ENCODE measurements at places on chromosomes 2 and 18. TPM values are rescaled to one million over a fixed set of nuclear protein-coding genes. Genes with fewer than 3 reads are reported as not detected.

DNA sequence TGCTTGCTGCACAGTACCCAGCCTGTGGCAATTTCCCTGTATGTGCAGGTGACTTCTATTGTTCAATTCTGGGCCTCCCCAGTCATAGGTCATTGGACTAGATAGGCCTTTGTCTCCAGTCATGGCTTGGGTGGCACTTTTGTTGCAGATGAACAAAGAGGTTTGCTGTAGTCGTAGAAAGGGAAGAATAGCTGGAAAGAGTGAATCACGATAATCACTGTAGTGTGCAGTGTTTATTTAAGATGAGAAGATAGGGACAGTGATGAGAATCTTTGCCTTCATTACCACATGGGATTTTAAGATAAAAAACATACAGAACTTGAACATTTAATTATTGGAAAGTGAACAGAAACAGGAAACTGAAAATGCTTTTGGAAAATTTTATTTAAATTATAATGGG, 156.1 kb upstream of the CYRIA start:
- no peak overlapping the region for H3K4me3 ChIP-seq
- no peak for DNase-seq
- no peaks in the 10 kb centered on the region for H3K27me3 ChIP-seq
- H3K4me1 ChIP-seq, result no peaks in the 10 kb centered on the region
- H3K27ac ChIP-seq, result no peak overlapping the region

DNA sequence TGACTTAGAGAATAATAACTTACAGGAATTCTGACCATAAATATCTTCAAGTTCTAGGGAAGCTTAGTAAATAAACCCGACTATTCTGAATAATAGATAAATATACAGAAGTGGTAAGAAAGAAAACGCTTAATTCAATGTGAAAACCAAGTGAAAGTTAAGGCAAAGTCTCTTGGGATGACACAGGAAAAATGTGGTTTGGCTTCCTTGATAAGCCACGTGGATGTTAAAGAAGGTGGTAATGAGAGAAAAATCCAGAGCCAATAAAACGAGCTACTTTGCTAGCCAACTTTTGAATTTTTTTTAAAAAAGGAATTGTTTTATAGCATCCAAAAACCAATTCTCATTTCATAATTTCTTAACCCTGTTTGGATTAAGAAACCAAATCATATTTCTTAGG, 166.2 kb upstream of the VRK2 start:
- H3K4me3 ChIP-seq, result no peak overlapping the region
- H3K4me1 ChIP-seq, result peaks cover 39% of the 10 kb centered on the region
- DNase-seq, result no peak
- no peaks in the 10 kb centered on the region for H3K36me3 ChIP-seq

- H3K27ac ChIP-seq, result no peak overlapping the region
- H3K36me3 ChIP-seq, result peaks cover 2% of the 10 kb centered on the region
- no peak overlapping the region for H3K4me3 ChIP-seq
- no peaks in the 10 kb centered on the region for H3K27me3 ChIP-seq
- DNase-seq, result no peak
Measured at GRCh38 chr2:135633582-135633981, 102.3 kb downstream of the R3HDM1 start.

GRCh38 chr2:191262436-191262835, 17.2 kb downstream of the MYO1B start:
- H3K4me3 ChIP-seq, result no peak overlapping the region
- H3K36me3 ChIP-seq, result no peaks in the 10 kb centered on the region
- H3K27ac ChIP-seq, result no peak overlapping the region
- H3K4me1 ChIP-seq, result no peaks in the 10 kb centered on the region
- H3K27me3 ChIP-seq, result no peaks in the 10 kb centered on the region

- no peak for DNase-seq
- H3K27me3 ChIP-seq, result no peaks in the 10 kb centered on the region
- peaks cover 28% of the 10 kb centered on the region for H3K4me1 ChIP-seq
- no peak overlapping the region for H3K27ac ChIP-seq
Measured at GRCh38 chr2:120174963-120175581, 48.1 kb downstream of the TMEM185B start.

DNA sequence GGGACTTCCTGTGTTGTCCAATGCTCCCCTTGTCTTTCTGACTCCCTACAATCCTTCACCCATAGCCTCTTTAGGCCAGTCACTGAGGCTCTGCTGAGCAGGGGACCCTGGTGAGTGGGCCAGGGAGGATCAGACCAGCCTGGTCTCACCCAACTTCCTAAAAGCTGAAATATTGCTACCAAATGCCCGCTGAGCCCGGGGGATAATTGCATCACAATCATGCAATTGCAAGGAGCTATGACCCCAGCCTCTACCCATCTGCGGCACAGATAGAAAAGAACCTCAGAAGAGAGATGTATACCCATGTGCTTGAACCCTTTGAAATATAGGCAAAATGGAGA, 3.7 kb upstream of the SP100 start:
- DNase-seq, result no peak
- H3K4me1 ChIP-seq, result peaks cover 35% of the 10 kb centered on the region
- H3K4me3 ChIP-seq, result peak overlapping the region; percentile 77

DNA sequence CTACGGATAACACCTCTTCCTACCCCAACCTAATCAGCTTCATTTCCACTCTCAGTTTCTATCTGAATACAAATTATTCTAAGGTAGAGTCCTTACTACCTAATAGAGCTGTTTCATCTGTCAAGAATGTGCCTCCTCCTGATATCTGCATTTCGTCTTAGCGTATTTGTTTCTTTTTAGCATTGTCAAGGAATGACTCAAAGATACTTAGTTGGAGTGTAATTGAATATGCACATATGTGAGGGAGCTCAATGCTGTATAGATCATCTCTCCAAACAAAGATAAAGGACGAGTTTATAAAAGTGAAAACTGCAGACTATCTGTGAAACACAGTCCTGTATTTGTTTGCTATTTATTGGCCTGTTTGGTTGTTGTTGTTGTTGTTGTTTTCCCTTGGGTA, 2059.4 kb upstream of the CELF4 start:
- no peaks in the 10 kb centered on the region for H3K4me1 ChIP-seq
- no peaks in the 10 kb centered on the region for H3K36me3 ChIP-seq

GRCh38 chr2:64718250-64718885, 64.7 kb upstream of the SERTAD2 start:
- no peak for DNase-seq
- H3K27ac ChIP-seq, result no peak overlapping the region
- H3K4me3 ChIP-seq, result no peak overlapping the region
- H3K36me3 ChIP-seq, result no peaks in the 10 kb centered on the region
- no peaks in the 10 kb centered on the region for H3K27me3 ChIP-seq

DNA sequence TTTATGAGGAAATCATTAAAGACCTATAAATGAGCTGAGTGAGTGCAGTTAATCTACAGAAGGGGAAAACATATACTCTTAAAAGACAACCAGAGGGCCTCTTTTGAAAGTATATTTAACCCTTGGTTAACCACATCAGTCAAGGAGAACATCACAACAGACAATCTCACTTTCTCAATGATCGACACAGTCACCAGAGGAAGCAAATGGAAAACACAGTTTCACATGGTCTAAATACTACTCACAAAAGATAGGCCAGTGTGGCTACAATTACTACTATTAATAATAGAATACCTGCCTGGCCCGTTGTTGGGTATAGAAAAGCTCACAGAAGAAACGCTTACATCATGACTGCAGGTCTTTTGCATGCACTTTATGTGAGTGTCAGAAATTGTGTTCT, 426.2 kb downstream of the NCKAP5 start:
- no peaks in the 10 kb centered on the region for H3K36me3 ChIP-seq
- H3K4me1 ChIP-seq, result no peaks in the 10 kb centered on the region
- DNase-seq, result no peak
- no peaks in the 10 kb centered on the region for H3K27me3 ChIP-seq
- H3K27ac ChIP-seq, result no peak overlapping the region
- H3K4me3 ChIP-seq, result no peak overlapping the region

- H3K27me3 ChIP-seq, result no peaks in the 10 kb centered on the region
- H3K4me1 ChIP-seq, result no peaks in the 10 kb centered on the region
- H3K27ac ChIP-seq, result no peak overlapping the region
- H3K4me3 ChIP-seq, result no peak overlapping the region
- H3K36me3 ChIP-seq, result no peaks in the 10 kb centered on the region
- DNase-seq, result no peak
Measured at GRCh38 chr2:201930043-201930442, 103.6 kb upstream of the FZD7 start.

- H3K27ac ChIP-seq, result no peak overlapping the region
- no peak for DNase-seq
- H3K36me3 ChIP-seq, result no peaks in the 10 kb centered on the region
- no peaks in the 10 kb centered on the region for H3K27me3 ChIP-seq
- H3K4me1 ChIP-seq, result no peaks in the 10 kb centered on the region
Measured at GRCh38 chr18:63063171-63063570, 256.4 kb downstream of the BCL2 start.

- H3K4me1 ChIP-seq, result peaks cover 9% of the 10 kb centered on the region
- no peak overlapping the region for H3K27ac ChIP-seq
- DNase-seq, result no peak
- H3K36me3 ChIP-seq, result no peaks in the 10 kb centered on the region
Measured at GRCh38 chr18:23859466-23860336, 154.9 kb upstream of the TTC39C start.

GRCh38 chr2:12796657-12797056, 79.9 kb downstream of the TRIB2 start:
- no peaks in the 10 kb centered on the region for H3K27me3 ChIP-seq
- no peaks in the 10 kb centered on the region for H3K36me3 ChIP-seq
- H3K4me3 ChIP-seq, result no peak overlapping the region
- no peak overlapping the region for H3K27ac ChIP-seq

DNA sequence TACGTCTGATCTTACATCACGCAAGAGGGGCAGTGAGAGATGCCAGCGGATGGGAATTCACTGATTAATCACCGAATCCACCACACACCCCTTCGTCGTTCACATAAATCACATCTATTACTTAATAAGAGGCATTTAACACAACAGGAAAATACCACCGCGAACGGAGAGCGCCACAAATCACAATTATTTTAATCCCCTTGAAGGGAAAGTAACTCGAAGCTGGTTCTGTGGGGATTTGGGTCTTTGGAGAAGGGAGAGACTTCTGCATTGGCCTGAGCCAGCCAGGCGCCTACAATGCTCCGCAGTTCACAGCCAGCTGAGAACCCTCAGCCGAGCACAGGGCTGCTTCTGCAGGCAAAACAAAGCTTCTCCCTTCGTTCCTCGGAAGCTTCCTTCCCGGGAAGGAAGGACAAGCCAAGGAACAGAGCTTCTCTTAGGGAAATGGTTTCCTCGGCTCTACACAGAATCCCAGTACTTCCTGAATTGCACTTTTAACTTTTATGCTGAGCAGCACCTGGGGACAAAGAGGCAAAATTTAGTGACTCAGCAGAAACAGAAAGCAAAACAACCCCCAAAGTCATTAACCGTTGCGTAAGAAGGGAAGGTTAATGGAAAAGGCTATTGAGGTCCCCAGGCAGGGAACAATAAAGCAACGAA, at the start of gene LRP1B:
TSS of gene LRP1B (minus strand) at position 7 of the 660 bp plus-strand sequence. CDS start 287 bp downstream, outside the sequence.
- no peak for DNase-seq
- H3K36me3 ChIP-seq, result no peaks in the 10 kb centered on the region
- peaks cover 5% of the 10 kb centered on the region for H3K4me1 ChIP-seq
- peak within 1 kb of the TSS; percentile 64 for H3K4me3 ChIP-seq
- peaks cover 16% of the 10 kb centered on the region for H3K27me3 ChIP-seq
- H3K27ac ChIP-seq, result no peak within 1 kb of the TSS

GRCh38 chr18:64405161-64405560, 256.3 kb upstream of the LINC00305 start:
- H3K27me3 ChIP-seq, result no peaks in the 10 kb centered on the region
- H3K4me3 ChIP-seq, result no peak overlapping the region
- H3K36me3 ChIP-seq, result no peaks in the 10 kb centered on the region

GRCh38 chr2:221705185-221705877, 133.2 kb upstream of the EPHA4 start:
- H3K36me3 ChIP-seq, result no peaks in the 10 kb centered on the region
- H3K27me3 ChIP-seq, result no peaks in the 10 kb centered on the region
- H3K4me3 ChIP-seq, result no peak overlapping the region
- H3K27ac ChIP-seq, result no peak overlapping the region

DNA sequence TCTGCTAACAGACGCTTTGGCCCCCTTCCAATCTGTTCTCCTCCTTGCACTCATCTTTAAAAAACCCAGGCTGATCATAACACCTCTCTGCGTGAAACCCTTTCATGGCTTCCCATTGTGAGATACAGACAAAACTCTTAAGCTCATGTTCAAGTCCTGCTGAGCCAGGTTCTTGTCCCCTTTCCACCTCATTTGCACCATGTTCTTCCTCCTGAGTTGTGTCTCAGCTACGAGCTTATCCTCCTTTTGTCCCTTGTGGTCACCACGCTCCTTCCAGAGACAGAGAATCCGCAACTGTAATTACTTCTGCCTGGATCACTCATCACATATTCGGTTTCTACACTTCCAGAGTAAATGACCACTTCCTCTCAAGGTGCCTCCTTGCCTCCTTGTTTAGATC, 238.8 kb downstream of the ACTR3 start:
- no peak overlapping the region for H3K27ac ChIP-seq
- H3K27me3 ChIP-seq, result no peaks in the 10 kb centered on the region
- H3K36me3 ChIP-seq, result no peaks in the 10 kb centered on the region
- H3K4me3 ChIP-seq, result no peak overlapping the region
- no peak for DNase-seq

- DNase-seq, result no peak
- H3K27me3 ChIP-seq, result 0 out of 2 replicates have a peak, but pooled peaks cover 2% of the 10 kb centered on the region
- H3K27ac ChIP-seq, result no peak overlapping the region
- no peak overlapping the region for H3K4me3 ChIP-seq
Measured at GRCh38 chr2:9679218-9679617, 48.4 kb upstream of the YWHAQ start.

Gene KIF3C
- 0.88 TPM for total RNA-seq

Gene CLK1
- 53.4 TPM for total RNA-seq

Gene TRIM43
- total RNA-seq, result not detected

Gene ALPI
- not detected for total RNA-seq

Gene VIT
- total RNA-seq, result not detected

Gene OXER1
- total RNA-seq, result 7.6 TPM

Gene ZNF519
- 13.7 TPM for total RNA-seq

Gene EHBP1
- 25.1 TPM for total RNA-seq

Gene STRADB
- 33.0 TPM for total RNA-seq

Gene CDH2
- total RNA-seq, result 0.19 TPM

All from GM12878 (cell line).